ENCODE measurements at places on chromosomes 11 and 22.

DNA sequence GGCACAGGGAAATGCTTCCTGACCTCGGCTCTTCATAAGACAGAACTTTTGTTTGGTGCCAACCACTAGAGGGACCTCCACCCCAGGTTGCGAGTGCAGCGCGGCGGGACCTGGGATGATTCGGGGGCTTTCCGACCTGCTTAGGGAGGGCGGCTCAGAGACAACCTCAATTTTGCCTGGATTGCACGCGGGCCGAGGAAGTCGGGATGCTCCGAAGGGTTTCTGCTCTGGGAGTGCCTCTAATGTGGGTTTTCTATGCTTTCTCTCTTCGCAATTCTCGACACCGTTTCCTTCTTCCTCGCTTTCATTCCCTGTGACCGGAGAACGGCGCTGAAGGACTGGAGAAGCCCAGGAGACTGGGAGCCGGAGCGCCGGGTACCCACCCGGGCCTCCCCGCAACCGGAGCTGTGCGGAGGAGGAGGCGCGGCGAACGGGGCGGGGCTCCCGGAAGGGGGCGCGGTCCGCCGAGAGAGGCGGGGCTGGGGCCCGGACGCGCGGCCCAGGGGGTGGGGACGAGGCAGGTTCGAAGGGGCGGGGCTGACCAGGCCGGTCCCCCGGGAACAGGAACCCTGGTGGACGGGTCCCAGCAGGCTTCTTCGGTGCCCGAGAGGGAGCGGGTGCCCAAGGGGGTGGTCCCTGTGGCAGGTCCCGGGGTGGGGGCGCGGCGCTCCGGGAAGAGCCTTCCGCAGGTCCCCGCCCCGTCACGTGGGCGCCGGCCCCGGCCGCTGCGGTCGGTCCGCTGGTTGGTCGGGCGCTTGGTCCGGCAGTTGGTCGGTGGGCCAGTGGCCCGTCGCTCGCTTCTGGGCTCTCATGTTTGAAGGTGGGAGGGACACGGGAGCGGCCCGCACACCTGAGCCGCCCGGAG lies at the start of gene PPFIBP2:
PPFIBP2 (plus strand) TSS at position 766 of the 865 bp plus-strand sequence. CDS start 35,477 bp downstream, outside the sequence.
- no peak for DNase-seq

DNA sequence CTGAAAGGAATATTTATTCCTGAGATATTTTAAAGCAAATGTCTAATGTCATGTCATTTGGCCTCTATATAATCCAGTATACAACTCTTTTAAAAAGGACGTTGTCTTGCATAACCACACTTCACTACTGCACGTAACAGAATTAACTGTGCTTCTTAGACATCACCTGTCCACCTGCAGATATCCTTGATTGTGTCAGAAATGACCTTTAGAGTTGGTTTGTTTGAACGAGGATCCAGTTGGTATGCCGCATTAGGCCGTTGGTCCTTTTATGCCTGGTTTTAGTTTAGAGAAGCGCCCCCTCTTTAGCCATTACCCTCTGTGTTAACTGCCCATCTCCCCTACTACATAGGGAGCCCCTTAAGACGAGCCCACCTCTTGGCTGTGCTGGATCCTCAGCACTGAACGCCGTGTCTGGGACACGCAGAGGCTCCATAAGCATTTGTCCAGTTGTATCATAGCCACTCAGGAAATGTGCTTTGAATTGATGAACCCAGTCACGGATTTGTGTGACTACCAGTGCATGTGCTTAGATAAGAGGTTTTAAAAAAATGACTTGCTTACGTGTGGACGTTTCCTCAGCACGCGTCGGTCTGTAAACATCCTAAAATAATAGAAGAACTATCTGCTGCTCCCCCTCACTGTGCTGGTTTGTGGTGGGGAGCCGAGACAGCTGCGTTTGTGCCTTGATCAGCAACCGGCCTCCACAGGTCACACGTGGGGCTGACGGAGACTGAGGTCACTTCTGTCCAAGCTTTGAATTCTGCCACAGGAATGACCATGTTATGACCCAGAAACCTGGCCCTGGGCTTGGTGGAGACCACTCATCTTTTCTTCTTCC lies 4.0 kb downstream of the MICAL2 start:
- DNase-seq, result peak; percentile 69

GRCh38 chr11:92632495-92632894 lies 337.0 kb upstream of the MTNR1B start:
- DNase-seq, result no peak

GRCh38 chr11:122046846-122047245 lies 69.2 kb downstream of the BLID start:
- no peak for DNase-seq

- DNase-seq, result no peak
Observed at GRCh38 chr11:46247659-46248058, 29.8 kb upstream of the CREB3L1 start.

GRCh38 chr11:33197915-33198727 lies 36.8 kb upstream of the CSTF3 start:
- DNase-seq, result no peak

DNA sequence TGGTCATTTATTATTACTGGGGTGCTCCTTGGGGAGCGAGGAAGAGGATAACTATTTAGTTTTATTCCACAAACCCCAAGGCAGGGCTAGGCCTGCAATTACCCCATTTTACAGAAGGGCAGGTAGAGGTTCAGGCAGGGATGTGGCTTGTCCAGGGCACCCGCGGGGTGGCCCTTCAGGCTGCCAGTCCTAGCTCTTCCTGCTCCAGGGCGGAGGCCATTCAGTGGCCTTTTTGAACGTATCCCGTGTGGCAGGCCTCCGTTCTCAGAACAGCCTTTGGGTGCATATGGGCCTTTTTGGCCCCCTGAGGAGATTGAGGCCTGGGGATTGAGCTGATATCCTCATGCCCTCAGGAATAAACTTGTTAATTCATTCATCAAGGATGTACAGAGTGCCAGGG lies 66.2 kb downstream of the MPPED1 start:
- no peak for DNase-seq

- DNase-seq, result no peak
Observed at GRCh38 chr22:36360871-36361383, 26.8 kb downstream of the MYH9 start.

- DNase-seq, result no peak
Observed at GRCh38 chr22:49052560-49052959, 775.1 kb downstream of the BRD1 start.

DNA sequence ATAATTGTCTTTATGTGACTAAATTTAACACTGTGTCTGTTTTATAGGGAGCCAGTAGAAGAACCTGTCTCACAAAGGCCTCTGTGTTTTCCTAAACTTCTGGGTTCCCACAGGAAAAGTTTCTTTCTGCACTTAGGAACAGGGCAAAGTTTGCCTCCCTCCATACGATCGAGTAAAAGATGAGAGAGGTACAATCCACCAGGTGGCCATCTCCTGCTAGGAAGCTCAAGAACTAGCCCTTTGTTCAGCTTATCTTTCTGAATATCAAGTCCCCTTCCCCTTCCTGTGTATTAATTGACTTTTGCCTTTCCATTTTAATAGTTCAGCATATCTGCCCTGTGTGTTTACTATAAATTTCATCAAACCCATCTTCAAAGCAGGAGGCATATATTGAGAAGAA lies 18.0 kb downstream of the CSNK2A3 start:
- DNase-seq, result no peak

- DNase-seq, result no peak
Observed at GRCh38 chr11:6602096-6602940, 1.1 kb downstream of the RRP8 start.

- no peak for DNase-seq
Observed at GRCh38 chr22:26463101-26463661, 20.4 kb downstream of the HPS4 start.

DNA sequence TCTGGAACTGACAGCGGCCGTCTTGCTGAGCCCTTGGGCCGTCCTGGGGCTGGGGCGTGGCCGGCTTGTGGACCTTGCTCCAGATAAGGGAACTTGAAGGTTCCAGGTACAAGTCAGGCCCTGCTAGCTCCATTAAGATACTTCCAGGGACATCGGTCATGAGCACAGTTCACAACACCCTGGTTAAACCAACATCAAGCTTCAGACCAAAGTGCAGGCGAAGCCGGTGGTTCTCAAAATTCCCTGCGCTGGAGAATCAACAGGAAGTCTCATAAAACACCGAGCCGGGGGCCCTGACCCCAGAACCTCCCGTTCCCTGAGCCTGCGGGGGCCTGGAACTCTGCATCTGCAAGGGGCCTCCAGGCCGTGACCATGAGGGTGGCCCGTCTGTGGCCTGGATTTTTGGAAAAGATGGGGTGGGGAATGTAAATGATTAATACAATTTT lies 1043.8 kb downstream of the BRD1 start:
- DNase-seq, result no peak

DNA sequence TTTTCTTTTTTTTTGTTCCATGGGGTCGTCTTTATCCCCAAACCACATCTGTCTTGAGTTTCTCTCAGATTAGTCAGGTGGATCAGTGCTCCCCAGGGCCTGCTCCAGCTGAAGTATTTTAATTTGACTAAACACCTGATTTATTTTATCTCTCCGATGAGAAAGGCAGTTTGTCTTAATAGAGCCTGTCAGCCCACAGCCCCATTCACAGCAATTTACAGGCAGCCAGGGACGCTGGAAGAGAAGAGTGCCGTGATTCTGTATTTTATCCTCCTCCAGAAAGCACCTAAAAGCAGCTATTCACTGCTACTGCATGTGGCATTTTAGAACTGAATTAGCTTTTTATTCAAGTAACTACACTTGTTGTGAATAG lies 164.5 kb downstream of the SOX6 start:
- no peak for DNase-seq

GRCh38 chr22:27203276-27203660 lies 545.9 kb downstream of the MIAT start:
- no peak for DNase-seq

GRCh38 chr11:33942954-33943353 lies 51.1 kb upstream of the LMO2 start:
- no peak for DNase-seq

DNA sequence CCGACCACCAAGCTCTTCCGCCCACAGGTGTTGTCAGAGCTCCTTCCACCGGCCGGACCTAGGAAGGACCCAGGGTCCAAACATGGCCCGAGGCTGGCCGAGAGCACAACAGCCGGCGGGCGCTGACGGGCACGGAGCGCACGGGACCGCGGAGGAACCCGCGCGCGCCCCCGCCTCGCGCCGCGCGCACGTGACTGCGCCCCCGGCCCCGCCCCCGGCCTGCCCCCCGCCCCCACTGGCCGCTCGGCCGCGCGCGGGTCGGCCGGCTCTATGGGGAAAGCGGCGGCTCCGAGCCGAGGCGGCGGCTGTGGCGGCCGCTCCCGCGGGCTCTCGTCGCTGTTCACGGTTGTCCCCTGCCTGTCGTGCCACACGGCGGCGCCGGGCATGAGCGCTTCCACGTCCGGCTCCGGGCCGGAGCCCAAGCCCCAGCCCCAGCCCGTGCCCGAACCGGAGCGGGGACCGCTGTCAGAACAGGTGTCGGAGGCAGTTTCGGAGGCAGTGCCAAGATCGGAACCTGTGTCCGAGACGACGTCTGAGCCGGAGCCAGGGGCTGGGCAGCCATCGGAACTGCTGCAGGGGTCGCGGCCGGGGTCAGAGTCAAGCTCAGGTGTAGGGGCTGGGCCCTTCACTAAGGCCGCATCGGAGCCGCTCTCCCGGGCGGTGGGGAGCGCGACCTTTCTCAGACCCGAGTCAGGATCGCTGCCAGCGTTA lies at the start of gene OSBP2:
OSBP2 (plus strand) TSS at position 235 of the 711 bp plus-strand sequence; CDS start at position 271, 36 bp downstream.
- DNase-seq, result no peak

GRCh38 chr11:7665473-7666291 lies 7.6 kb downstream of the CYB5R2 start:
- DNase-seq, result no peak

GRCh38 chr22:45709060-45709739 lies 37.6 kb downstream of the ATXN10 start:
- DNase-seq, result no peak

DNA sequence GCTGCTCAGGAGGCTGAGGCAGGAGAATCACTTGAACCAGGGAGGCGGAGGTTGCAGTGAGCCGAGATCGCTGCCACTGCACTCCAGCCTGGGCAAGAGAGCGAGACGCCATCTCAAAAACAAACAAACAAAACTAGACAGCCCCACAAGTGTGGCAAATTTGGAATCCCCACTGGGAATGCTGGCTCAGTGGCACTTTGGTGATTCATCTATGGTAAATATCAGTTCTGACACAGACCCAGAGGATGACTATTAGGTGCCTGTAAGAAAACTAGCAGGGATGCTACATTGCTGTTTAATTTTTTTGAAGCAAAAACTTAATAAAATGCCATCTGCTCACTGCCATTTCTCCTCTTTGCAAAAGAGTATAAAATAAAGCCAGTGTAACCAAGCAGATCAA lies 107.9 kb downstream of the NAT10 start:
- no peak for DNase-seq

- no peak for DNase-seq
Observed at GRCh38 chr22:47130883-47131631, 368.6 kb downstream of the TBC1D22A start.

DNA sequence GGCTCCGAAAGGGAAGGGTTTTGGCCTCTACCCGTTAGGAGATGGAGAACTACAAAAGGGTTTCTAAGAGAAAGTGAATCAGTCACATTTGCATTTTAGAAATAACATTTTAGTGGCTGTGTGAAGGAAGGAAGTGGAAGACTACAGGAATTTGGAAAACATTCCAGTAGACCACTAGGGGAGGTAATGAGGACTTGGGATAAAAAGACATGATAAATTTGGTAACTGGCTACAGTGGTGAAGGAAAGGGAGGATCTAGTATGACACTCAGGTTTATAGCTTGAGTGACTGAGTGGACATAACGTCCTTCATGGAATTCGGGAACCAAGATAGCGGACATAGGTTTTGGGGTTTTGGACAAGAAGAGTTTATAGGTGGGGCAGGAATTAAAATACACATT lies 7.0 kb upstream of the RRM1 start:
- no peak for DNase-seq

- peak; percentile 16 for DNase-seq
Observed at GRCh38 chr11:111119751-111120150, 125.8 kb upstream of the POU2AF2 start.

Measured in brain pericyte (primary cell).